ENCODE measurements at places on chromosomes 16 and 17.

- DNase-seq = peak; percentile 41
These were observed 16.9 kb downstream of the DOC2B start for GRCh38 chr17:164303-165235.

- DNase-seq = no peak
These were observed 24.9 kb downstream of the VPS53 start for GRCh38 chr17:689556-690275.

DNA sequence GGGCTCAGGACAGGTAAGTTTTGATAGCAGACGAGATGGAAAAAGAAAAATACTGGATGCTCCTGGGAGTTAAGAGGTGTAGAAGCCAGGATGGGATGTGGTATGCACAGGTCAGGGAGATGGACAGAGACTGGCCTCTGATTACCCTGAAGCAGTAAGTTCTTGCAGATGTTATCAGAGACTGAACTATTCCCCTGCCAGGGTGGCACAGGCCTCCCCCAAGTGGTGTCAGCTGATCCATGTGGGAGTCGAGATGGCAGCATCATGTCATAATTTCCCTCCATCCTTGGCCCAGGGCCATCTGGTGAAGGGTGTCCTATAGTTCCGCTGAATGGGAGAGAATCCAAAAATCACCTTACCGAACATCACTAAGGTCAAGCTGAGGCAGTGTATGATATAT is 14.1 kb upstream of the NKD1 start:
- no peak for DNase-seq

GRCh38 chr16:88469615-88470395 is 16.7 kb downstream of the ZFPM1 start:
- no peak for DNase-seq

- DNase-seq = no peak
These were observed 611 bp downstream of the RRAD start for GRCh38 chr16:66924527-66925321.

DNA sequence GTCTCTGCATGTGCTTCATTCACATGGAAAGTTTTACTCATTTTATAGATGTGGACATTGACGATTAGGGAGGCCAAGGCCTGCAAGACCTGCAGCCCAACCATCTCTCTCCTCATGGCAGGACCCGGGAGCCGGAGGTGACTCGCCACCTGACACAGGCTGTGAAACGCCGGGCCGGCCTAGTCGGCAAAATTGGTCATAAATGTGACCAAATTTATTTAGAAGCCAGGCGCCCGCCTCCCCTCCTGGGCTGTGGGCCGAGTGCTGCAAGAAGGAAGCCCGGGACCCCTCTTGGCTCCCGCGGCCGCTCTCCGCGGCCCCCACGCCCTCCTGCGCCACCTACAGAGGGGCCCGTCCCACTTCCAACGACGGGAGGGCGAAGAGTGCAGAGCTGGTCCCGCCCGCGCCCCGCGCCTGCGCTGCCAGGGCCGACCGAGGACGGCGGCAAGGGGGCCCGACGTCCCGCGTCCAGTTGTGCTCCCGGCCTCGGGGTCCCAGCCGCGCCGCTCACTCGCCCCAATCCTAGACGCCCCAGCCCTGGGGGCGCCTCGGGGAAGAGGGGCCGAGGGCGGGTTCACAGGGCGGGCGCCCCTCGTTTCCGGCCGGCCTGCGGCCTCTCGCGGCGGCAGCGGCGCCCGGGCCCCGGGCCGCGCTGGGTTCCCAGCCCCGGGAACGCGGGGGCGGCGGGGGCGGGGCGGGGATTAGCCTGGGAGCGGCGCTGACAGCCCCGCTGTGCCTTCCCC is 47.5 kb downstream of the WNT3 start:
- peak; percentile 30 for DNase-seq

DNA sequence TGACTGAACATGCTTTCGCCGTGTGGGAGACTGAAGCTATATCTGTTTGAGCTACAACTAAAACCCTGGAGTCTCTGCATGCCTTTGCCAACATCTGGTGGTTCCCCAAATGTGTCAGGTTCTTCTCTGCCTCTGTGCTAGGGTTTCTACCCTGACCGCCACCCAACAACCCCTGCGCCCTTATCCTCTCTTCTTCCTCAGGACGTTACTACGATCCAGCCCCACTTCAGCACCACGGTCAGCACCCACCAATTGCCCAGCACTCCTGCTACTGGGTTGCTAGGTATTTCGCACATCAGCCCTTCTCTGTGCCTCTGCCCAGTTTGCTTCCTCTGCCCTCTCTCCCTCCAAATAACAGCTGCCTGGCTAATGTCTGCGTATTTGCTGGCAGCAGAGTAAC is 106.3 kb upstream of the HSBP1 start:
- DNase-seq = peak; percentile 63

- no peak for DNase-seq
These were observed 1.7 kb upstream of the B4GALNT2 start for GRCh38 chr17:49130891-49131290.

GRCh38 chr17:37488009-37488604 is 1.6 kb upstream of the DUSP14 start:
- peak; percentile 96 for DNase-seq

DNA sequence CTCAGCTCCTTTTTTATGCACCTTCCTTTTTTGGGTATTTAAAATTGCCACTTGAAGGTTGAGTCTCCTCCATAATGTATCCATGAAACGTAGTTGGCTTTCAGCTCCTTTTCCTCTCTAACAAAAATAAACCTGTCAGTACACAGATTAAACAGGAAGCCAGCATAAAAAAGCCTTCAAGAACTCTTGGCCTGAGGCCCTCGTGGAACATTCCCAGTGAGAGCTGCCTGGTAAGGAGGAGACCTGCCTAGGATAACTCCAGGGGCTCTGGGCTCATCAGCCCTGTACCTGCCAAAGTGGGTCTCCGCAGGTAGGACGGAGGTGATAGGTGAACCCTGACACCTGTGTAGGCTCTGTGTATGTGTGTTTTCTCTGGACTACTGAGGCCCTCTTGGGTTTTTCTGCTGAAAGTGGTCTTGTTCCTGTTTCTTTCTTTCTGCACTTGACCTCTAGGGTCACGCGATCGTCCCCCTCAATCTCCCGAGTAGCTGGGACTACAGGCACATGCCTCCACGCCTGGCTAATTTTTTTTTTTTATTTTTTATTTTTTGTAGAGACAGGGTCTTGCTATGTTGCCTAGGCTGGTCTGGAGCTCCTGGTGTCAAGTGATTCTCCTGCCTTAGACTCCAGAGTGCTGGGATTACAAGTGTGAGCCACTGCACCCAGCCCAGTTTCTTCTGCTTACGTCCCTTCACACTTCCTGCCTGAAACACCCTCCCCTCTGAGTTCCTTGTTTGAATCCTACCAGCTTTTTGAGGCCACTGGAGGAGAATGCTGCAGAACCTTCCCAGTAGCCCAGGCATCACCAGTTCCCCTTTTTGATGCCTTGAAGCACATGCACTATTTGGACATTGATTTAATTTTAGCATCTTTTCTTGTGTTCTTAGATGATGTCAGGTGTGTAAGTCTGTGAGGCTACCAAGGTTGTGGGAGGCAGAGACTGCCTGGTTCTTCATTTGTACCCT is 9.8 kb downstream of the PGS1 start:
- DNase-seq = peak; percentile 63

GRCh38 chr16:88515371-88515770 is 54.8 kb upstream of the ZC3H18 start:
- no peak for DNase-seq

- DNase-seq = no peak
These were observed 6.6 kb upstream of the TSPOAP1 start for GRCh38 chr17:58335061-58335731.

DNA sequence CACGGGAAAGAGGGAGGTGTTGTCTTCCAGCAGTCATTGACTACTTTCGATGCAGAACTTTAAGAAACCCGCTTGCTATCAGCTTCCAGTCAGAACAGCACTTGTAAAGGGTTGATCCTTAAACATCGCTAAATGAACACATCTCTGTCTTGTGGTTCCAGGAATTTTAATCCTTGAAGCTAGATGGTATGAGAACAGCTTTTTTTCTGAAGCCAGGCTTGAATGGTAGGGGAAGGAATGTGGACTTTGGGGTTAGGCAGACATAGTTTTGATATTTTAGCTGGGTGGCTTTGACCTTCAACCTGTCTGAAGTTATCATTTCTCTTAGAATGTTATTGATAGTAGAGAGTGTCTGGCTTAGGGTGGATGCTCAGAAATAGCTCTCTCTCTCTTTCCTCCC is 81.1 kb downstream of the RGS9 start:
- DNase-seq = no peak

DNA sequence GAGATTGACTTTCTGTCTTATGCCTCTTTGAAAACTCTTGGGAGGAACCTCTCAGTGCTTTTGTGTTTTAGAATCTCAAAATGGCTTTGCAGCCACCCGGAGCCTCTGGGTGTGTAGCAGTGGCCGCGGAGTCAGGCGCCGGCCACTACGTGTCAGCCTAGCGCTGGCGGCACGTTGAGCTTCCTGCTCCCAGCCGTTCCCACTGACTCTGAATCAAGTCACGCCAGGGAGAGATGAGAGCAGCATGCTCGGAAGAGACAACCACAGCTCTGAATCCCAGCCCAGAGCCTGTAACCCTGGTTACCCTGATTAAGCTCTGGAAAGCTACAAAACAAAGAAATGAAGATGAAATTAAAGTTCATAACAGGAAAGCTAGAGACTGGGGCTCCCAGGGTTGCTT is 97.4 kb upstream of the CACNG5 start:
- peak; percentile 58 for DNase-seq

DNA sequence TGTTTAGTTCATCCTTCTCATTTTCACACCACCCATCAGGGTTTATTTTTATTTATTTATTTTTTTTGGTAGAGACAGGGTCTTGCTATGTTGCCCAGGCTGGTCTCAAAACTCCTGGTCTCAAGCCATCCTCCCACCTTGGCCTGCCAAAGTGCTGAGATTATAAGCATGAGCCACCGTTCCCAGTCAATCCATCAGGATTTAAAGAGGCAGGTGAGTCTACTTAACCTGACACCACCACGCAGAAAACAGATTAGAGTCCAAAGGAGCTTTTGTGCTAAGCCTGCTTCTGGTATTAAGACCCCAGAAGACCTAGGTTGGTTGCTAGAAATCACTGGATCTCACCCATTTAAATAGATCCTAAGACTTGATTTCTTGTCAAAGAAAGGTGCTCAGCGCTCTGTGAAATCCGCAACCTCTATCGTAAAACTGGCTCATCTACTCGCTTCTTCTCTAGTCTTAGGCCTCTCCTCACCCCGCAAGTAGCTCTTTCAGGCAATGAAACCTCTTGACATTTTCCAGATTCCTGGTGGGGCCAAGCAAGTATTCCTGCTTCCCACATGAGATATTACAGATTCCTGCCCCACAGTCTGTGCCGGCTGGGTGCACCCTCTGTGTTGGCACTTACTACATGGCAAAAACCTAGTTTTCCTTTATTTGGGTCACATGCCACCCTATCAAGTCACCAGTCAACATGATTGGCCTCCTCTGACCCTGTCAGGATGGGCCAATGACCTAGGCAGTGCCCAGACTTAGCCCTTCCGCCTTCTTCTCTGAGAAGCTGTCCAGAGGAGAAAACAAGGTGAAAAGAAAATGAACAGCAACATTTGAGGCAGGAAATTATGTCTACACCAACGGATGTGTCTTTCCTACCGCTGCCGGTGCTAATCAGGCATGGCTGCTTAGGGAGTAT is 9.0 kb downstream of the PITPNA start:
- no peak for DNase-seq

DNA sequence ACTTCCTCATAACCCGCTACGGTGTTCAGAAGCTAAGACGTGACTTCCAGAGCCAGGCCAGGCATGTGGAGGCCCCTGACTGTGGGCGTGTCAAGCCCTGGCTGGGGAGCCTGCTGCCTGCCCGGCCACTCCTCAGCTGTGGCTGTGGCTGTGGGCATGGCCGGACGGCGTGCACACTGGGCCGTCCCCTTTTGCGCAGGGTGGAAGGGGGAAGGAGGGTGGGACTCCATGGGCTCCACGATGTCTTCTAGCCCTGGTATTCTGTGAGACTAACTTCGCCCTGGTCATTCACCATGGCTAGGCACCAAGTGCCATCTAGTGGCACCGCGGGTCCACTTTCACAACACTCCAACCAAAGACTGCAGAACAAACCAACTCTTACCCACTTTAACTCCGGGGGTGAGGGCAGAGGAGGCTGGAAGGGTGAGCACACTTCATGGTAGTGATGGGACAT is 67.9 kb downstream of the N4BP1 start:
- peak; percentile 75 for DNase-seq

GRCh38 chr16:7644811-7645210 is 312.2 kb downstream of the RBFOX1 start:
- no peak for DNase-seq

GRCh38 chr17:17528696-17529652 is 32.8 kb upstream of the RASD1 start:
- no peak for DNase-seq

GRCh38 chr16:67212766-67213165 is 13.8 kb downstream of the ELMO3 start:
- no peak for DNase-seq

DNA sequence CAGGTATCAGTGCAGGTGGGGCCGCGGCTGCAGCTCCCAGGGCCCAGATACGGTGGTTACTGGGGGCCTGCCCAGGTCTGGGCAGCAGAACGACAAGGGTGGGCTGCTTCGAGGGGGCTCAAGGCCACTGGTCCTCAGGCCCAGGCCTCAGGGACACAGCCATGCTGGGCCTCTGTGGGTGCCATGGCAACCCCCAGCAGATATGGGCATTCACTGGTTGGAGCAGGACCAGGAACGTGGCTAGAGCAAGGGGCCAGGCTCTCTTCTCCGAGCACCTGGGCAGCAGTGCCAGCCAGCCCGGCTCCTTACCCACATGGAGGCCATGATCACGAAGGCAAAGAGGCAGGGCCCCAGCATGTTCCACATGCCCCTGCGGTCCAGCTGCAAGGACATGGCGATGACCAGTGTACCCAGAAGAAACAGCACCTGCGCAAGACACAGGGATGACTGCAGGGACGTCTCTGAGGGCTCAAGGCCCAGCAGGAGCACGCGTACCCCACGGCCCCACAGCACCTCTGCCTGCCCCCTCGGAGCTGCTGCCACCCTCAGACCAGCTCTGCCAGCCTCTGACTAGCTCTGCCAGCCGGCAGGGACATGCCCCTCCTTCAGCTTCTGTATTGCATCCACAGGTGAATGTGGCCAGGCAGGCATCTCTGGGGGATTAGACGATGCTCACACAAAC is 2.1 kb upstream of the MRPL28 start:
- no peak for DNase-seq

DNA sequence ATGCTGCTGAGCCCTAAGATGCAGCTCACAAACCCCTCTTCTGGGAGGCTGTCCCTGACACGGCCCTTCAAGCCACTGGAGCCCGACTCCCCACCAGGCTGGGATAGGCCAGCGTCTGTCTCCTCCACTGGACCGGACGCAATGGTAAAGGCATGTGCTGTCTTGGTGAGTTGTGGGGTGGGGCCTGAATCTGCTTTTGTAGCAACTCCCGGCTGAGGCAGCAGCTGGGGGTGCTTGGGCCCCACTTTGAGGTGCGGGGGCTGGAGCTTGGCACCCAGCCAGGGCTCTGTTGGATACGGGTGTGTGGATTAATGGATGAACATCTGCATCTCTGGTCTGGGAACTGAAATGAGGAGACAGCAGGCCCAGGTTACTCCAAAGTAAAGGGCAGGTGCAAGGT is 3.5 kb upstream of the NLRC3 start:
- no peak for DNase-seq

DNA sequence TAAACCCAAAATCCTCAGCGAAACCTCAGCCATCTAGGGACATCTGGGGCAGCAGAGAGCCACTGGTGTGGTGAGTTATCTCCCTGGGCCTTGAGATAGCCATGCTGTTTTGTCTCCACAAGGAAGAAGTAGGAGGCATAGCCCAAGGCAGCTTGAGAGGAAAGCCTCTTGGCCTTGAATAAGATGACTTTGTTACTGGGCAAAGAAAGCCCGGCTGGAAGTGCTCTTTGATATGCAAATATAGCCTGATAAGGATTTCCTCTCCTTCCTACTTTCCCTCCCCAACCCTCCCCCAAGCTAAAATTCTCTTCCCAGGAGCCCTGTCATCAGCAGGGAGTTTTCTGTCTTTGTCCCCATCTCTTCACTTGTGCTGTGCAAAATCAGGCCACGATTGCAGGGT is 694.4 kb downstream of the MAF start:
- DNase-seq = no peak
